ENCODE measurements at places on chromosomes 1 and 21.

GRCh38 chr1:116751146-116751545 is 3.1 kb upstream of the CD2 start:
- DNase-seq = no peak

DNA sequence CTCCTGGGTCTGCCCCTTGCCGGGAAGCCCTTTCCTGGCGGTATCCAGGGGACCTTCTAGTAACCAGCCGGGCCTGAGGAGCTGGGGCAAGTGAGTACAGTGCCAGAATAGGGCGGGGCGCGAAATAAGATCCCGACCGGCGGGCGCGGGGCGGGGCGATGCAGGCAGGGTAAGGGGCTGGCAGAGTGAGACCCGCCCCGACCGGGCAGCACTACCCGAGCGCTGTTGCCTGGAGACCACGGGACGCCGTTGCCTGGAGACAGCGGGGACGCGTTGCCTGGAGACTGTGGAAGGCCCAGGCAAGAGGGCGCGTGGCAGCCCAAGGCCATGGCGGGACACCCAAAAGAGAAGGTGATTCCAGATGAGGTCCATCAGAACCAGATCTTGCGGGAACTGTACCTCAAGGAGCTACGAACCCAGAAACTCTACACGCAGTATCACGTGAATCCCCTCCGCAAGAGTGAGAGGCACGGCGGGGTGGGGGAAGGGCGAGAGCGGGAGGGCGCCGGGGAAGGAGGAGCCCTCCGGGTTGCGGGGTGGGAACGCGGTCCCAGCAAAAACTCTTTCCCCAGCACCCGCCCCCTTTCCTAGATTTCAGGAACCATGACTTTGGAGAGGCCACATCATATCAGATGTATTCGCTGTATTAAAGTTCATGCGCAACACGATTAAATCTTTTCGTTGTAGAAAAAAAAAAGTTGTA is 24.3 kb downstream of the EBNA1BP2 start:
- DNase-seq = peak; percentile 91

GRCh38 chr1:156414461-156415064 is 45.6 kb downstream of the RHBG start:
- DNase-seq = no peak

DNA sequence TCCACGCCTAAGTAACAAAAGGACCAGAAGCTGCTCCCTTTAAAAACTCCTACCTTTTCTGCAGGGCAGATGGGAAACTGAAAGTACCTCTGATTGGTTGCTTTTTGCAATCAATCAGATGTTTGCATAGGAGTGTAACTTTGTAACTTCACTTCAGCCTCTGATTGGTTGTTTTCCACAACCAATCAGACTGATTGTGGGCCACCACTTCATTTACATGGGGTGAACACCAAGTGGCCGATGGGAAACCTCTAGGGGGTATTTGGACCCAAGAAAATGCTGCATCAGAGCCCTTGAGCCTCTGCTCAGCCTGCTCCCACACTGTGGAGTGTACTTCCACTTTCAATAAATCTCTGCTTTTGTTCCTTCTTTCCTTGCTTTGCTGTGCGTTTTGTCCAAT is 32.8 kb upstream of the CD1D start:
- no peak for DNase-seq

DNA sequence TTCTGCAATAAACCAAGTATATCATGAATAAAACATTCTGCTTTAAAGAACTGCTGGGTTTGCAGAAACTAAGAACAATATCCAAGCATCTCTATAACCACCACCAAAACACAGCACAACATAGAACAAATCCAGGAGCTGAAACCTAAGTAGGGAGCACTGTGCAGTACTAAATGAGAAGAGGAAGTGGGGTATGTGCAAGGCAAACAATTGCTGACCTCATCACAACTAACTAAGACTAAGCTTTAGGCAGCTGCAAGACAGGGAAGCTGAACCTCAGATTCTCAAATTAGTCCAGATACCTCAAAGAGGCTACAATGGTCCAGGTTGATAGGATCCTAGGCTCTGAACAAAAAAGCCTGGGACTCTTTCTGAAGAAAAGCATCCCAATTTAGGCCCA is 172.6 kb downstream of the SLC44A5 start:
- DNase-seq = no peak

GRCh38 chr1:199009447-199009846 is 370.6 kb downstream of the PTPRC start:
- DNase-seq = no peak

GRCh38 chr1:96568639-96569038 is 152.9 kb upstream of the PTBP2 start:
- DNase-seq = no peak

DNA sequence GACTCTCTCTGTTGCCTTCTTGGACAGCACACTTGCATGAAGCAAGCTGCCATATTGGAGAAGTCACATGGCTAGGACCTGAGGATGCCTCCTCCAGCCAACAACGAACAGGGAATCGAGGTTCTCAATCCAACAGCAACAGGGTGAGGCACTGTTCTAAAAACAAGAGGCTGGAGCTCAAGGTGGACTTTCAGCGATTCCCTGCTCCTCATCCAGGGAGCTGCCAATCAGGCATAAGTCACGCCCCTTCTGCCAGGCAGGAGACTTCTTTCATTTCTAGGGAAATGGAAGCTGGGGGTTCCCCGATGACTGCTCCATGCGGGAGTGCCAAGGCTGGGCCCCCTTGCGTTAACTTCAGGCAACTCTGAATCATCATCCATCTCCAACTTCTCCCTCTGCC is 22.7 kb upstream of the IFNAR1 start:
- no peak for DNase-seq

- no peak for DNase-seq
Measured at GRCh38 chr1:53902235-53903138, 8.5 kb downstream of the DIO1 start.

GRCh38 chr1:109351457-109351856 is 44.6 kb upstream of the MYBPHL start:
- DNase-seq = no peak

GRCh38 chr1:36128126-36128904 is 3.3 kb upstream of the COL8A2 start:
- no peak for DNase-seq

GRCh38 chr1:245656189-245656717 is 501.5 kb downstream of the KIF26B start:
- no peak for DNase-seq

- DNase-seq = no peak
Measured at GRCh38 chr1:209815490-209815889, 9.5 kb upstream of the IRF6 start.

- no peak for DNase-seq
Measured at GRCh38 chr1:232481091-232481490, 148.8 kb downstream of the SIPA1L2 start.

DNA sequence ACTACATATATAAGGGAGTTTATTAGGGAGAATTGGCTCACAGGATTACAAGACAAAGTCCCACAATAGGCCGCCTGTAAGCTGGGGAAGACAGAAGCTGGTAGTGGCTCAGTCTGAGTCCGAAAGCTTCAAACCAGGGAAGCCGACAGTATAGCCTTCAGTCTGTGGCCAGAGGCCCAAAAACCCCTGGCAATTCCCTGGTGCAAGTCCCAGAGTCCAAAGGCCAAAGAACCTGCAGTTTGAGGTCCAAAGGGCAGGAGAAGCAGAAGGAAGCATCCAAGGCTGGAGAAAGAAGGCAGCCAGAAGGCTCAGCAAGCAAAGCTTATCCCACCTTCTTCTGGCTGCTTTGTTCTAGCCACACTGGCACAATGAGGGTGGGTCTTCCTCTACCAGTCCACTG is 13.9 kb downstream of the TTLL7 start:
- DNase-seq = no peak

GRCh38 chr21:45067462-45068285 is 6.7 kb upstream of the ADARB1 start:
- DNase-seq = no peak

GRCh38 chr1:222736470-222736869 is 532 bp upstream of the FAM177B start:
- no peak for DNase-seq

DNA sequence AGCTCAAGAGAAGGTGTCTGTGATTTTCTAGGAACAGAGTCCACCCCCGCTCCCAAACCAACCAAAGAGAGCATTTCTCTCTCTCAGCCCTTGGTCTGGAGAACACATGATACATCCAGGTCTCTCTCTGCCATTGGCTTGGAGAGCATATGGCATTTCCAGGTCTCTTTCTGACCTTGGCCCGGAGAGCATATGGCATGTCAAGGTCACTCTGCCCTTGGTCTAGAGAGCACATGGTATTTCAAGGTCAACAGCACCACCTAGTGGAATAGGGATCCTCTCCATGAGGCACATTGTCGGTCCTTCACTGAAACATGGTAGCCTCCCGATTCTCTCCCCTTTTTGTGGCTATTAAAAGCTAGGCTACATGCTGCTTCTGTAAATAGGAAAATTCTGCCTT is 437.7 kb upstream of the OLFM3 start:
- DNase-seq = no peak

GRCh38 chr21:29423099-29423870 is 124.6 kb downstream of the BACH1 start:
- no peak for DNase-seq

- no peak for DNase-seq
Measured at GRCh38 chr1:161678500-161678899, 15.6 kb downstream of the FCGR2B start.

DNA sequence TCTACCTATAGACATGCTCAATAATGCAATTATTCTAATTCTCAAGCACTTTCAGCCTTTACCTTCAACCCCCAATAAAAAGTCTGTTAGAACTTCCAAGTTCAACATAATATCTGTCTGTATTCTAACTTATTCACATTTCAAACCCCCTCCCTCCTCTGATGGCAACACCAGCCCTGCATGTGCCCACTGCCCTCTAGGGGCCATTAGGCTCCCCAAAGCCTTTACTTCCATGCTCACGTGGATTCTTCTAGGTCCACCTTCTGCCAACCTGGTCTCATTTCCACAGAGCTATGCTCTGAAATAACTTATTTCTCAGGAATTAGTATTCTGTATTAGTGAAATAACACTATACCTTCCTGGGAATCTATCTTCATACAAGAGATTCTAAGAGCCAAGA is 22.2 kb upstream of the KPRP start:
- no peak for DNase-seq

- DNase-seq = peak; percentile 80
Measured at GRCh38 chr1:158037866-158038359, 44.5 kb downstream of the KIRREL1 start.

DNA sequence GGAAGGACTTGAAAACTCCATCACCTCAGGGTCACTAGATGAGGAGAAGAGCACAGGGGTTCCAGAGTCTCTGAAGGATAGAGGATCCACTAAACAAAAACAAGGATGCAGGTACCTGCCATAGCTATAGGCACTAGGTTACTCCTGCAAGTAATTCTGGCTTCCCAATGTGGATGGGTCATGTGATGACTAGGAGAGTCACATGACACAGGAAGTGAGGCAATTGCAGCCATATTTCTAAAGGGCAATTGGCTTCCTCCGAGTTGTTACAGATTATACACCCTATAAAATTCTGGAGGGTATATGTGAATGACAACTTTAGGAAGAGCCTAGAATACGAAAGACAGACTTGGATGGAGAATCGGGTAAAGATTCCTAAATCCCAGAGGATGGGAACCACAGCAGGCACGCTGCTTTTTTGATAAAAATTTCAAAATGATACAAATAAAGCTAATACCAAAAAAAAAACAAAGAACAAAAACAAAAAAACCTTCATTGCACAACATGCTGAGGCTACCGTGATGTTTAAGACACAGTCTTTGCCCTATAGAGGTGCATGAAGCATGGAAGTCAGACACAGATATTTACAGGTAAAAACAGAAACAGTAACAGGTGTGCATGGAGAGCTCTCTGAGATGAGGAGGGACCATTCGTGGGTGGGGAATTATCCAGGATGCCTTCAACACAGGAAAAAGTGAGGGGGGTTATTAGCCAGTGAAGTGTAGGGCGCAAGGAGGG is 10.5 kb downstream of the MTX1 start:
- no peak for DNase-seq

All from right cardiac atrium (tissue), 5 donors.